ENCODE measurements at places on chromosomes 13 and 19.

DNA sequence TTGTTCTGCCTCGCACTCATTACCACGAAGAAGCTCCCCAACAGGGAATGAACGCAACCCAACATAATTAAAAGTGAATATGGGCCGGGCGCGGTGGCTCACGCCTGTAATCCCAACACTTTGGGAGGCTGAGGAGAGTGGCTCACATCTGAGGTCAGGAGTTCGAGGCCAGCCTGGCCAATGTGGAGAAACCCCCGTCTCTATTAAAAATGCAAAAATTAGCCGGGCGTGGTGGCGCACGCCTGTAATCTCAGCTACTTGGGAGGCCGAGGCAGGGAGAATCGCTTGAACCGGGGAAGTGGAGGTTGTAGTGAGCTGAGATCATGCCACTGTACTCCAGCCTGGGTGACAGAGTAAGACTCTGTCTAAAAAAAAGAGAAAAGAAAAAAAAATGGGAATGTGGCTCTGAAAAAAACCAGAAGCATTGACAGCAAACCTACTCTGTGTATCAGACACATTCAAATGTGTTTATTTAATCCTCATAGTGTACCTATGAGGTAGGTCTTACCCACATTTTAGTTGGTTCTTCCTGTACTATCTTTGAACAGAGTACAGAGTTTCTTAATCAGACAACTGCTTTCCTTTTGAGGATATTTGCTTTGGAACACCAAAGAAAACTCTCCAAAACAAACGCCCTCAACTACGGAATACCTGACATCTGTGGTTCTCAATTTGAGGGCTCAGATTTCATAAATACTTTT lies 70.0 kb downstream of the NUFIP1 start:
- no peak for DNase-seq

DNA sequence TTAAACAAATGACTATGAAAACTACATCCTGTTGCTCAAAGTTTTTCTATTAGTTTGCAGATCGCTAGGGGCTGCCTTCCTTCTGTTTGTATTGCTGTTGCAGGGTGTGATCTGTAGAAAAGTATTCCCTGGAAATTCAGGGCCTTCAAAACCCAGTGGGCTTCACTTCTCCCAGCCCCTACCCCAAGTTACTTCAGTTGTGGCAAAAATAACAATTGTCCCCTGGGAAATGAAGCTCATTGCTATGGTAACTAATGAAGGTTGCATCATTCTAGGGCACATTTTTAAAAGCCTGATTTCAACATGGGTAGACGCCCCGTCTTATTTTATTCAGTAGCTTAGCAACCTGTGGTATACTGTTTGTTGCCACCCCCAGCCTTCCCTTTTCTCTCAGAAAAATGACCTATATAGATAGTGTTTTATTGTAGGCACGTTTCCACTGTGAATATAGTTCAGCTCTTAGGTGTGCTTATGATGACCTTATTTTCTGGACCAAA lies 60.9 kb downstream of the WDFY2 start:
- DNase-seq: no peak

DNA sequence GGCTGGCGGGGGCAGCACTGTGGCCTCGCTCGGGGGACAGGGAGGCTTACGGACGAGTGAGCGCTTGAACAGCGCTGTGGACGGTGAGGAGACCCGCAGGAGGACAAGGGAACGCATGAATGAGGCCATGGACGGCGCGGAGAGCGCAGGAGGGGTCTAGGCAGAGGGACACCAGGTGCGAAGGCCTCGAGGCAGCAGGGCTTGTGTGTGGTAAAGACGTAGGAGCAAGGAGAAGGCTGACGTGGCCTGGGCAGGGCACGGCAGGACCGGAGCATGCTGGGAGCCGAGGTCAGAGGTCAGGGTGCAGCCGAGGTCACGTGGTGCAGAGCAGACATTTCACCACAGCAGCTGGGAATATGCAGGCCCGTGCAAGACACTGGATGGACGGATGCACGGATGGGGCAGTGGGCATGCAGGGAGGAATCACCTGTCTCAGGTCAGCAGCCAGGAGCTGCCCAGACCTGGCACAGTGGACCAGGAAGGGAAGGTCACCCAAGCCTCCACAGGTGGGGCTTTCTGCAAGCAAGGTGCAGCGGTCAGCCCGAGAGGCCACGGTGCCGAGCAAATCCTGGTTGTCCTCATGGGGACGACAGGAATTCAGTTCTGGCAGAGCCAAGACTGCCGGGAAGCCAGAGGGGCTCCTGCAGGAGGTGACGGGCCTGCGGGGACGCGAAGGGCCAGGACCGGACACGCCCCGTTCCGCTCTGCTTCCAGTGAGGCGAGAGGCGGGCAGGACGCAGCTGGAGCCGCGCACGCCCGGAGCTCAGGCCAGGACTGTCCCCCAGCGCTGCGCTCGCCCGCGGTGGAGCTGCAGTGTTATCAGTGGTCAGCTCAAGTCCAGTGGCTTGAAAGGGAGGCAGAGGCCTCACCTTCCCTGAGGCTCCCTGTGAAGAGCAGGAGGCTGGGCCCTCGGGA lies 72.2 kb downstream of the RASA3 start:
- no peak for DNase-seq

DNA sequence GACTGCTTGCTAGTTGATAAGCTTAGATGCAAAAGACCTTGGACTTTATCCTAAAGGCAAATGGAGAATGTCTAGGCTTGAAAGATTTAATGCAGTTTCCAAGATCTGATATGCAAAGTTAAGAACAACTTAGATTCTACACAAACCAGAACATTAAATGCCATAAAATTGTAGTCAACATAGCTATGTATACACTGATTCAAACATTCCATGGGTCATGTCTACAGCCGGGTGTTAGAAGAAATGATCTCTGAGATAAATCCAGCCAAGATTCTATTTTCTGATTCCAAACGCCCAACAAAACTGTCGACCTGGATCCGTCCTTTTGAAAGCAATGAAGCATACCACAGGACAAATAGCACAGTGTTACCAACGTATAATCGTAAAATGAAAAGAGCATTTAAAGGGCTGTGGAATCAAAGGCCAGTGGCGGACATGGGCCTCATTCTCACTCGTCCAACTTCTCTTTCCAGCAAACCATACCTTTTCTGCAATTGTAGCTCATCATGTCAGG lies 52.7 kb downstream of the KCTD12 start:
- no peak for DNase-seq

DNA sequence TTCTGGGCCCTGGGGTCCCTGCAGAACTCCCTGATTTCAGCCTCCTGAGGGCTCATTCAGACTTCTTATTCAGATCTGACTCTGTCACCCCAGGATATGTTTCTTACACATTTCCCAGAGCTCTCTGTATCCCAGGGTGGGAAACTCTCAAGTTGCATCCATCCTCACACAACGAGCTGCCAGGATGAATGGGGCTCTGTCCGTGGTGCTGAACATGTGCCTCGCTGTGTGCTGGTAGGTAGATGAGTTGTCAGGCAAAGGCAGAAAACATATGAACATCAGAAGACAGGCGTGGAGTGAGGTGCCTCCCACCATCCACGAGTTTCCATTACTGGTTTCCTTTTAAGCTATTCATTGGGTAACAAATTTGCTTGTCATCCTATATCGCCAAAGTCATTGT lies 11.4 kb upstream of the IGFL1 start:
- peak; percentile 8 for DNase-seq

DNA sequence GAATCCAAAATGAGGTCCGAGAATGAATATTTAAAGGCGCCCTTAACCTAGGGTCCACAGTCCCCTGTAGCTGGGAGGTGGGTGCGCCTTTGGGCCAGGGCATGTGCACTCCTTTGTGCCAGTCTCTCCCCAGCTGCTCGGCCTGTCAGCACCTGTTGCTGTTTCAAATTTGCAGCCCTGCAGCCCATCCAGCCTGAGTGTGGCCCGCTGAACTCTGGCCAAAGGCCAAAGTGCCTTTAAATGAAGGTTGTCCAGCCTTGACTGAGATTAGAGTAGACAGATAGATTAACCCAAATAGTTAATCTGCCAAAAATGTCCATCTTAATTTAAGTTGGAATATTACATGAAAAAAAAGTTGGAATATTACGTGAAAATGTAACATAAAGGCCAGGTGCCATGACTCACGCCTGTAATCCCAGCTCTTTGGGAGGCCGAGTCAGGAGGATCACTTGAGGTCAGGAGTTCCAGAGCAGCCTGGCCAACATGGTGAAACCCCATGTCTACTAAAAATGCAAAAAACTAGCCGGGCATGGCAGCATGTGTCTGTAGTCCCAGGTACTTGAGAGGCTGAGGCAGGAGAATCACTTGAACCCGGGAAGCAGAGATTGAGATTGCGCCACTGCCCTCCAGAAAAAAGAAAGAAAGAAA lies 25.3 kb downstream of the TPT1 start:
- no peak for DNase-seq

DNA sequence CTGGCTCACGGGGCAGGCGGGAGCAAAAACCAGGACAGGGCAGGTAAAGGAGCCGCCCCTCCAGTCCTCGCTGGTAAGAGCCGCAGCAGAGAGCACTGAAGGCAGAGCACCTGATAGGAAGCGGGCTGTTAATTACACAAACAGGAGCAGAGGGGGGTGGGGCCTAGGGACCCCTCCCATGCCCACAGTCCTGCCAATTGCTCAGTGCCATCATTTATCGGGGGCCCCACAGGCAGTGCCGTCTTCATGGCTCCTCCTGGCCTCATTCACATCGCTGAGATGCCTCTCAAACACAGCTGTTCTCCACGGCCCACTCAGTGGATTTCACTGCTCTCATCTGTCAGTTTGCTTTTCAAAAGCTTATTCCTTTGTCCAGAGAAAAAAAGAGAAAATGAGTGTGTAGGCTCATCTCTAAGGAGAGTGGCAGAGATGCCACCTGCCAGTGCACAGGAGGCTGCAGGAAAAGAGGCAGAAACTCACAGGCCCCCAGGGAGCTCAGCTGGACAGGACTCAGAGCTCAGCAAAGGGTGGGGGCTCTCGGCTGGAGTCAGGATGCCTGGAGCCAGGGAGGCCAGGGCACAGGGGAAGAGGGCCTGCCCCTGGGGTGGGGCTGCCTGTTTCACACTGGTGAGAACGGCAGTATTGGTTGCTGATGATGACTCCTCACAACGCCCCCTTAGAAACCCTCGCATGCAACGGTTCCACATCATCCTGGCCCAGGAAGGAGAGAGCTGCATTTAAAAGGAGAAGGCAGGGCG lies 174.6 kb downstream of the COL4A1 start:
- no peak for DNase-seq

GRCh38 chr19:18637673-18638630 lies 1.1 kb downstream of the KLHL26 start:
- DNase-seq: no peak

DNA sequence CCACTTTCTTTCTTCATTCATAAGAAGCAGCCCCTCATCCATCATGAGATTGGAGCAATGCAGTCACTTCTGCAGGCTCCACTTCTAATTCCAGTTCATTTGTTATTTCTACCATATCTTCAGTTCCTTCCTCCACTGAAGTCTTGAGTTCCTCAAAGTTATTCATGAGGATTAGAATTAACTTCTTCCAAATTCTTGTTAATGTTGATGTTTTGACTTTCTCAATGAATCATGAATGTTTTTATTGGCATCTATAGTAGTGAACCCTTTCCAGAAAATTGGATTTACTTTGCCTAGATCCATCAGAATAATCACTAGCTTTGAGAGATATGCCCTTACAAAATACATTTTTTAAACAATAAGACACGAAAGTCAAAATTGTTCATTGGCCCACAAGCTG lies 2567.7 kb upstream of the PCDH20 start:
- no peak for DNase-seq

DNA sequence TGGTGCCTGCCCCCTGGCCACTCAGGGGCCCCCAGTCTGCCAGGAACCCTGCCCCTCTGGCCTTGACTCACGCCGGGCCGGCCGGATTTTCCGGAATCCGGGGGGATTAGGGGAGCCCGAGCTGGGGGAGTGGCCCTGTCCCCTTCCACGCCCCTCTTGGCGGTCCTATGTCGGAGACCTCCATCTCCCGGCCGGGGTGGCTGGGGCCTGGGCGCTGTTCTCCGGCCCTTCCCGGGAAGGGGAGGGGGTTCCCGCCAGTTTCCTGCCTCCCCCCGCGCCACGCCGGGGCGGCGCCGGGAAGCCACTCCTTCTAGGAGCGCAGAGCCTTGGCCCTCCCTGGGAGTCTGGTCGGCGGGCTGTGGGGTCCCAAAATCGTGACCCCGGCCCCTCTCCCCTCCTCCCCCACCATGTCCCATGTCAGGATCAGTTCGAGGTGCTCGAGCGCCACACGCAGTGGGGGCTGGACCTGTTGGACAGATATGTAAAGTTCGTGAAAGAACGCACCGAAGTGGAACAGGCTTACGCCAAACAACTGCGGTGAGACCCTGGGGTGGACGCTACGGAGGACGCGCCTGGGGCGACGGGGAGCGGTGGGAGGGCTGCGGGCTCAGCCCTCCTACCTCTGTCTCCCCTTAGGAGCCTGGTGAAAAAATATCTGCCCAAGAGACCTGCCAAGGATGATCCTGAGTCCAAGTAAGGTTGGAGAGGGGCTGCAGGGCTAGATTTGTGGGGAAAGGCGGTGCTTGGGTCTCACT lies 1.3 kb downstream of the TRIP10 start:
- no peak for DNase-seq

DNA sequence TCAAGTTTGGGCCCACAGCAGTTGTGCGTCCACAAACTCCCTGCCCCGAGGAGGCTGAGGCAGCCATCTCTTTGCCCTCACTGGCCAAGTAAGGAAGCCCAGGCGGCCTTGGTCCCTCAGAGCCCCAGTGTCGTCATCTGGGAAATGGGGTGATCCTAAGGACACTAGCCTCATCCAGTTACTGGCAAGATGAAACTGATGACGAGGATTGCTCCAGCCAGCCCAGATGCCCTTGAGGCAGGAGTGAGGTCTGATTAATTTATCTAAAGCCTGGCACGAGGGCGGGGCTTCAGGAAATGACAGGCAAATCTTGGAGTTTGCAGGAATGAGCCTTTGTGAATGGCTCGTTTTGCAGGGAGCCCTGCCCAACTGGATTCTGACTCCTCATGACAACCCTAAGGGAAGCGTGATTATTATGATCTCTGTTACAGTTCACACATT lies 5.6 kb downstream of the LIPE start:
- no peak for DNase-seq

DNA sequence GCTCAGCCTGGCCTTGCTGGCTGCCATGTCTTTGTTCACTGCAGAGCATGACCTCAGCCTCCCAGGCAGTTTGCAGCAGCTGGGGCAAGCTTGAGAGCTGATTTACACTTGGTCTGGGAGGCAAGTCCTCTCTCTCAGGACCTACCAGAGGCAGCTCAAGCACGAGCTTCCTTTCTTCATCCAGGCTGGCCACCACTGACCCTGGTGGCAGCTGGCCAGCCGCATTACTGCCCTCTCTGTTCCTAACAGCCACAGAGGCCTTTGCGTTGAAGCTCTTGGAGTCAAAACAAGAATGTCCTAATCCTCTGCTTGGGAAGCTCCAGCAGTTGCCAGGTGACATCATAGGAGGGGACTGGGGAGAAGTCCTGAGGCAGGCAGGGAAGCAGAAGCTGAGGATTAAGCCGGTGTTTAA lies 85.7 kb downstream of the NUFIP1 start:
- no peak for DNase-seq

Measured in activated CD4-positive, alpha-beta T cell treated with anti-CD3 and anti-CD28 coated beads for 24 hours (primary cell).